Activated naive CD4-positive, alpha-beta T cell treated with anti-CD3 and anti-CD28 coated beads, Interleukin-2, amount 10 ng/mL, durations not matched to agents 7 days and 5 days (primary cell): ENCODE measurements at places on chromosomes 1 and 21.

DNA sequence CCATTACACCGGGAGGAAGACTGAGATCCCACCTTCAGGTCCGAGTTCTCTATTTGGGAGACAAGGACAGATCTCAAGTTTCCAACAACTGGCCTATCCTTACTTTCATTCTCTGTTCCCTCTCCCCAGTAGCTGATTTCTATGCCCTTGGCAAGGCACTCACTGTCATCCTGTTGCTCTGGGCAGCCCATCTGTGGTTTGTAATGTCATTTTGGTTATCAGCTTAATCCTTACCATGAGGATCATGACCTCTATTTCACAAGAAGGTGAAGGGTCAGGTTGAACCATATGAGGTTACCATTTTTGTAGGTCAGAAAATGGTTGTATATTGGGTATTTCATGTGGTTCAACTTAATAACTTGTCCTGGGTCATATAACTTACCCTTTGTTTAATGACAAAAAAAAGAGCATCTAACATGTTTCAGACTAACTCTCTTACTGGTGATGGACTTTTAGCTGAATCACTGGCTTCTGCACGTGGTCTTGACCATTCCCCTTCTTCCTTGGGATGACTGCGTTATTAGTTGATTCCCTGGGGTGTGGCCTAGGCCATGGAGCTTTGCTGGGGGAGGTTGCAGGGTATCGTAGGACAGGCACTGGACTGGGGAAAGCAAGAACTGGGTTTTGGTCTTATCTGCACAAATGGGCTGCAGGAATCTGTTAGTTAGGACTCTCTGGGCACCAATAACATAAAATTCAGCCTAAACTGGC, 120.2 kb downstream of the ACTL8 start:
- peaks cover 3% of the 10 kb centered on the region for H3K27me3 ChIP-seq
- H3K4me1 ChIP-seq, result no peaks in the 10 kb centered on the region
- H3K27ac ChIP-seq, result no peak overlapping the region
- no peak for DNase-seq

DNA sequence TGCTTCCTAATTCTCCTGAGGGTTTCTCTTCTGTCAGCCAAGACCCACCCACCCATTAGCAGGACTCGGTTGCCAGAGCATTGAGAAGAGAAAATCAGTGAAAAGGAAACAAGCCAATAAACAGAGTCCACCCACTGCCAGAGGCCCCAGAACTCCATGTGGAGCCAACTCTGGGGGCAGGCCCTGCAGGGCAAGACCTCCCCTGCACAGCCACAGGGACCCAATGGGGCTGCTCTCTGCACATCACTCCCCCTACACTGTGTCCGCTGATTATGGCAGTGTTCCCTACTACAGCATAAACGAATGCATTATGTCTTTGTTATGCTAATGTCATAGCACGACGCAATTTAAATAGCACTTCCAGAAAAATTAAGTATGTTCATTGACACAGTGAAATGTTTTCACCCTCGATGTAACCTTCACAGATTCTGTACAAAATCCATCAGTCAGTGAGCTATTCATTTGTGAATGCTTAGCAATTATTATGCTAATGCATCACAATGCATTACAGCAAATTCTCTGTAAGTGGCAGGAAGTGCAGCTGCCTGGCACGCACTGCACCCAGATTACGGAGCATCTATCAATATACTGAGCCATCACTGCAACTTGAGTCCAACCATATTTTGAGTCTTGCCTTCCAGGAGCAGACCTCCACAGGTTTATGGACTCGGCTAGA, 56.4 kb downstream of the GRIK3 start:
- no peak overlapping the region for H3K4me3 ChIP-seq
- H3K27me3 ChIP-seq, result peaks cover 6% of the 10 kb centered on the region
- H3K4me1 ChIP-seq, result no peaks in the 10 kb centered on the region
- DNase-seq, result no peak
- H3K27ac ChIP-seq, result no peak overlapping the region

GRCh38 chr1:16151196-16151994, 4.5 kb downstream of the EPHA2 start:
- no peak overlapping the region for H3K4me3 ChIP-seq
- no peak for DNase-seq
- peaks cover 79% of the 10 kb centered on the region for H3K27me3 ChIP-seq
- no peak overlapping the region for H3K27ac ChIP-seq
- H3K36me3 ChIP-seq, result no peaks in the 10 kb centered on the region

- no peaks in the 10 kb centered on the region for H3K36me3 ChIP-seq
- no peak for DNase-seq
- no peaks in the 10 kb centered on the region for H3K4me1 ChIP-seq
- H3K27ac ChIP-seq, result no peak overlapping the region
- H3K27me3 ChIP-seq, result peaks cover 8% of the 10 kb centered on the region
Observed at GRCh38 chr1:14746393-14746792, 147.9 kb downstream of the KAZN start.

DNA sequence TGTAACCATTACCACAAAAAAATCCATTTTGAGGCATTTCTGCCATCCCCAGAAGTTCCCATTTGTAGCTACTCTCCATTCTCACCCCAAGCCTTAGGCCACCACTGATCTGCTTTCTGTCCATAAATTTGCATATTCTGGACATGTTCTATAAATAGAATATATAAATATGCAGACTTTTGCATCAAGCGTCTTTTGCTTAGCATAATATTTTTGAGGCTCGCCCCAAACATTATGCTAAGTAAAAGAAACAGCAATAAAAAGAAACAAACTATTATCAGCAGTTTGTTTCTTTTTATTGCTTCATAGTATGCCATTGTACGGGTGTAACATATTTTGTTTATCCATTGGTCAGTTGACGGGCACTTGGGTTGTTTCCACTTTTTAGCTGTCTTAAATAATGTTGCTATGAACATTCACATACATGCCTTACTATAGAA, 7.9 kb downstream of the TFAP2E start:
- H3K4me1 ChIP-seq, result peaks cover 22% of the 10 kb centered on the region
- peaks cover 30% of the 10 kb centered on the region for H3K27me3 ChIP-seq
- peaks cover 3% of the 10 kb centered on the region for H3K36me3 ChIP-seq
- DNase-seq, result no peak
